ENCODE measurements at places on chromosomes 6 and 20. TPM values are rescaled to one million over a fixed set of nuclear protein-coding genes. Genes with fewer than 3 reads are reported as not detected.
A peak's percentile ranks its signal among the peaks of the same experiment; 100 is the strongest.

The MAS1 gene
- 0.02 TPM for polyA plus RNA-seq

GRCh38 chr6:85594197-85594930 lies 706 bp upstream of the SNX14 start:
- DNase-seq: no peak

The MLIP gene
- polyA plus RNA-seq: 154 TPM

GRCh38 chr20:37567331-37567665 lies 39.6 kb upstream of the BLCAP start:
- DNase-seq: no peak

- DNase-seq: no peak
Observed at GRCh38 chr20:25023356-25023755, 30.8 kb upstream of the APMAP start.

The PTPRT gene
- 0.07 TPM for polyA plus RNA-seq

DNA sequence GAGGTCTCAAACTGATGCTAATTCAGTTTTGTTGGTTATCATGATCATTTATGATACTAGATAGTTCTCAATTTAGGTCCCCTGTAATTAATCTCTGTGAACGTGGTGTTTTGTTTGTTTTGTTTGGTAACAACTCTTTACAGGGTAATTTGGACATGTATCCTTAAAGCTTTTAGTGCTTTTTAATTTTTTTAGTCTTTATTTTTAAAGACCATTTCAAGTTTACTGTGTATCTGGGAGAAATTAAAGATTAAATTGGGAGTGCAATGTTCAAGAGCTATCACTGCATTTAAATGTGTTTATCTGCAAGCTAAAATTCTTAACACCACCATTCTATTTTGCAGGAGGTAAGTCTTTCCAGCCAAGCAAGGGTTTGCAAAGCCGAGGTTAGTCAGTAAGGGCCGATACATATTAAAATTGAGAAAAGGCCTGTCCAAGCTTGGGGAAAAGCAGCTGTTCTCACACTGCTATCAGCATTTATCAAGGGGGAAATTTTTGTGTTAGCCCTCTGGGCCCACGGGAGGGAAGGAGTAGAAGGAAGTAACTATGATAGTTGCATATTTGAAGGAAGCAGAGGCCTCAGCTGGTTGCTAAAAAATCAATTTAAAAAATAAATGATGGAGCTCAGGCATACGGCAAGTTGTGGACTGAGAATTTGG lies 59.3 kb upstream of the ZNF217 start:
- DNase-seq: no peak

The DDX27 gene
- polyA plus RNA-seq: 16.9 TPM

- peak; percentile 73 for DNase-seq
Observed at GRCh38 chr20:62642666-62643520, 590 bp downstream of the SLCO4A1 start.

The PLN gene
- 1,272 TPM for polyA plus RNA-seq

- DNase-seq: no peak
Observed at GRCh38 chr6:150565945-150566344, 33.7 kb upstream of the PLEKHG1 start.

Measured in right cardiac atrium (tissue), 5 donors.